Activated naive CD8-positive, alpha-beta T cell treated with anti-CD3 and anti-CD28 coated beads, Interleukin-2, amount 10 ng/mL, durations not matched to agents 7 days and 5 days (primary cell): ENCODE measurements at places on chromosomes 7 and 10. TPM values are rescaled to one million over a fixed set of nuclear protein-coding genes. Genes with fewer than 3 reads are reported as not detected.

GRCh38 chr10:23927576-23928325, 281.2 kb upstream of the KIAA1217 start:
- H3K36me3 ChIP-seq: no peaks in the 10 kb centered on the region
- no peaks in the 10 kb centered on the region for H3K4me1 ChIP-seq
- no peak overlapping the region for H3K4me3 ChIP-seq
- no peak for DNase-seq

DNA sequence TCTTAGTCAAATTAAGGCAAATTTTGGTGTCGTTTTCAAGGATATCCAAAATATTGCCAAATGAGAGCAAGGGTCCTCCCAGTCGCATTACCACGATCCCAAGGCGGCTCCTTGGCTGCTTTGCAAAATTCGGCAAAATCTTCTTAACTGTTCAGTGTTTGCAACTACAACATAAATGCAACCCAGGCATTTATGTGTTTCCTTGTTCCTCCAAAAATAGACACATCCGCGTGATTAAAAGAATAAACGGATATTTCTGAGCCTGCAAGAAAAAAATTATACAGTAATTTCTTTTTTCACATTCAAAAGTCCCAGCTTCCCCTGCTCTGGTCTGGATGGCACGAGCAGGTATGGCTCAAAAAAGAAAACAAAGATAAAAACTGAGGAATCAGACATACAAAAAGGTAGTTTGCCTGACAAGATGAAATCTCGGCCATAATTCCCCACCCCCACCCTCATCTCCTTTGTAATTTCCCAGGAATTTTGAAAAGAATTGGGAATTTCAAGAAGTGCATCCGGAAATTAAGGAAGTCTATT, 6.0 kb downstream of the SKIDA1 start:
- peaks cover 31% of the 10 kb centered on the region for H3K4me1 ChIP-seq
- H3K27me3 ChIP-seq: peaks cover 76% of the 10 kb centered on the region
- H3K4me3 ChIP-seq: peak overlapping the region; percentile 87
- H3K27ac ChIP-seq: no peak overlapping the region

- H3K4me1 ChIP-seq: no peaks in the 10 kb centered on the region
- H3K36me3 ChIP-seq: no peaks in the 10 kb centered on the region
- DNase-seq: no peak
- H3K27me3 ChIP-seq: peaks cover 5% of the 10 kb centered on the region
- no peak overlapping the region for H3K27ac ChIP-seq
- H3K4me3 ChIP-seq: no peak overlapping the region
Measured at GRCh38 chr7:39247576-39247975, 269.9 kb downstream of the POU6F2 start.

GRCh38 chr10:107814865-107815487, 650.5 kb upstream of the SORCS1 start:
- no peak overlapping the region for H3K4me3 ChIP-seq
- no peaks in the 10 kb centered on the region for H3K36me3 ChIP-seq
- no peak overlapping the region for H3K27ac ChIP-seq
- no peaks in the 10 kb centered on the region for H3K27me3 ChIP-seq
- no peaks in the 10 kb centered on the region for H3K4me1 ChIP-seq

DNA sequence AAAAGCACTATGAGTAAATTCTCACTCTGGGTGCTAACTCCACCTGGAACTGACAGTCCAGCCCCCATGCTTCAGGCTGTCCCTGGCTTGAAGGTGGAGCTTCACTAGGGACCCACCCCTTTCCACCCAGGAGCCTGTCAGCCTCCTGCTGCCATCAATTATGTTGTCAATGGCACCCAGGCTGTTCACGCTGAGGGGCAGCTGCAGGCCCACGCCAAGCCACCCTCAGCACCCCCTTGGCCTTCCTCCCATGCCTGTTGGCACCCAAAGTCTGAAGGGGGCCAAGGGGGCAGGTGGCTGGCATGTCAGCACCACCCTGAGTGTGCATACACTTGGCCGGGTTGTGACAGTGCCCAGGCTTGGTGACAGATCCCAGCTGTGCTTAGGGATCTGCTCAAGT, 149.3 kb downstream of the NXPH1 start:
- H3K27me3 ChIP-seq: no peaks in the 10 kb centered on the region
- H3K36me3 ChIP-seq: no peaks in the 10 kb centered on the region
- H3K4me1 ChIP-seq: no peaks in the 10 kb centered on the region
- DNase-seq: no peak
- H3K27ac ChIP-seq: no peak overlapping the region

- no peaks in the 10 kb centered on the region for H3K36me3 ChIP-seq
- no peak overlapping the region for H3K4me3 ChIP-seq
- H3K27me3 ChIP-seq: peaks cover 7% of the 10 kb centered on the region
- H3K27ac ChIP-seq: no peak overlapping the region
Measured at GRCh38 chr10:1687190-1687589, 50.1 kb downstream of the ADARB2 start.

- no peaks in the 10 kb centered on the region for H3K27me3 ChIP-seq
- H3K4me1 ChIP-seq: no peaks in the 10 kb centered on the region
- no peak overlapping the region for H3K27ac ChIP-seq
- H3K36me3 ChIP-seq: no peaks in the 10 kb centered on the region
Measured at GRCh38 chr7:31432836-31433340, 81.0 kb upstream of the ITPRID1 start.

DNA sequence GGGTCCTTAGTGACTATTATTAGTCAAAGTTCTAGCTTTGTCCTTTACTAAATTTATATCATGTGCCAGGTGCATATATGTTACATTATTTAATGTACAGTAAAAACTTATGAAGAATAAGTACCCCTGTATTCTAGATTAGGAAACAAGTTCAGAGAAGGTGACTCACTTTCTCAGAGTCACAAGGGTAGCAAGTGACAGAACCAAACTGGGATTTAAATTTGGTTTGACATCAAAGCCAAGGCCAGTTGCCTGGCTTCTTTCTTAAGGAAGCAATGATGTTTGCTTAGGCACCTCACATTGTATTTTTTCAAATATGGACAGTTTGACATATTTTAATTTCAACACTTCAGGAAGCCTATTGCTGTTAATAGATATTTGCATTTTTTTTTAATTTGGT, 2.5 kb downstream of the LSM8 start:
- H3K4me1 ChIP-seq: peaks cover 19% of the 10 kb centered on the region
- H3K36me3 ChIP-seq: peaks cover 24% of the 10 kb centered on the region
- no peaks in the 10 kb centered on the region for H3K27me3 ChIP-seq
- no peak overlapping the region for H3K27ac ChIP-seq

DNA sequence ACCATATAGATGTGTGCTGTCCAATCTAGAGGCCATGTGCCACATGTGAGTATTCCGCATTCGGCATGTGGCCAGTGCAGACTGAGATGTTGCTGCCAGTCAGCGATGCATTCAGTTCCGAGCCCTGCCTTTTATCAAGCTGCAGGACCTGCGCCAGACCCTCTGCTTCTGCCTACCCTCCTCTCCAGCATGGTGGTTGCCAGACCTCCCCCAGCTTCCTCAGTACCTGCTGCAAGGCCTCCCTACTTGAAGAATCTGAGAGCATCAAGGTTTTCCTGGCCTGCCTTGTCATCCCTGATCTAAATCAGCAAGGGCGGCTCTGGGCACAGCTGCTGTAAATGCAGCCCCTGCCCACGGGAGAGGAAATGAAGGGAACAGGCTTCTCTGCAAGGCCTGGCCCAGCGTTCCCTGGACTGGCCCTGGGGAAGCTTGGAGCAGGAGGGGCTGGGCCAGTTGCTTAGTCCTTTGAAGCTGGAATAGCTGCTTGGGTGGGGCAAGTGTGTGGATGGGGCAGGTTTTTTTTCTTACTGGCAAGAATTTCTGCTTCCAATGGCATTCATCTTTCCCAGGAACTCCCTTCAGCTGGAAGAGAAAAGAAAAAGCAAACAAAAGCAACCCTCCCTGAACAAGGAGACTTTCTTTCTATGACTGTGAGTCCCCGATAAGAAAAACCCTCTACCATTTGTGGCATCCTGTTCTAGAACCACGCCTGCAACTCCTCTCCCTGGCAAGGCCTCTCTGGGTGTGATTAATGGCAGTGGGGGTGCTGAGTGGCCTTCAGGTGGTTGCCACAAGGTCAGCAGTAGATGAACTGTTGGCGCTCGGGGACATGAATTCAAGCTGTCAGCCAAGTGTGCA, 93.0 kb downstream of the NHLRC2 start:
- H3K27me3 ChIP-seq: peaks cover 20% of the 10 kb centered on the region
- no peak overlapping the region for H3K4me3 ChIP-seq
- DNase-seq: no peak
- H3K4me1 ChIP-seq: peaks cover 7% of the 10 kb centered on the region

DNA sequence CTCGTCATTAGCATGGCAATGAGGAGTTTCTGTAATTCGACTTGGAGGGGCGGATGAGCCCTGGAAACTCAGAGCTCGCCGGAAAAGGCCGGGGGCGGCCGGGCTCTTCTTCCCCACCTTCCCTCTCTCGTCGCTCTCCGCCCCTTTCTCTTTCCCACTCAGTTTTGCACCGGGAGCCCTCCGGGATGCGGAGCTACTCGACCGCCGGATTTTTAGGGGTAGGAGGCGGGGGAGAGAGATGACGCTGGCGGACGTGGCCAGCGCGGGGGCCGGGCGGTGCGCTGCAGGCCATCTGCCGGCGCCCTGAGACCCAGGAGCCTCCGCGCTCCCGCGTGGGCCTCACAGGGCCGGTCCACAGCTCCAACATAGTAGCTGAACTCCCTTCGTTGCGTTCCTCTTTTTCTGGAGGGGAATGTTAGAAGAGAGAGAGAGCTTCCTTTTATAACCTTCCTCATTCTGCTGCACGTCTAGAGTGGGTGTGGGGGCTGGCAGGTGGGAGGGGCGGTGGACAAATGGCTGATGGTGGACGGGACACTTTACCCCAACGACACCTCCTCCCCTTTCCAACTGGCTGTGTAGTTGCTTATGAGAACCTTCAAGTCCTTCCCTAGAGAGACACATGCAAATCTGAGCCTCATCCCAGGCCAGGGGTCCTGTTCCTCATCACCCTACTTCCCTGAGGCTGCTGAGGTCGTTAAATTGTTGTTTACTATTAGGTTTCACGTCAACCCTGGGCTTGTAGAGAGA, 1.1 kb upstream of the HOXA1 start:
- peaks cover 10% of the 10 kb centered on the region for H3K4me1 ChIP-seq
- peak; percentile 44 for DNase-seq
- peaks cover 2% of the 10 kb centered on the region for H3K36me3 ChIP-seq
- peaks cover 88% of the 10 kb centered on the region for H3K27me3 ChIP-seq
- H3K27ac ChIP-seq: no peak overlapping the region

The SCART1 gene
- total RNA-seq: 5.7 TPM

The NUTM2E gene
- 0.37 TPM for total RNA-seq
